ENCODE measurements at places on chromosomes 4 and X.

DNA sequence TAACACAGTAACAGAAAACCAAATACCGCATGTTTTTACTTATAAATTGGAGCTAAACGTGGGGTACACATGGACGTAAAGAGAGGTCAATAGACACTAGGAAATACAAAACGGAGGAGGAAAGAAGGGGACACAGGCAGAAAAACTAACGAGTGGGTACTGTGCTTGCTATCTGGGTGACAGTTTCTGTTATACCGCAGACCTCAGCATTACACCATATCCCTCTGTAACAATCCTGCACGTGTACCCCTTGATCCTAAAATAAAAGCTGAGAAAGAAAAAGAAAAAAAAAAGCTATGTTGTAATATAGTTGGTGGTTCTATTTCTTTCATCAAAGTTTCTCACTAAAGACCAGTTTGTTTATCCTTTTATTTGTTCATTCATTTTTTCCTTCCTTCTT lies 47.9 kb upstream of the UNC5C start:
- no peak for DNase-seq

DNA sequence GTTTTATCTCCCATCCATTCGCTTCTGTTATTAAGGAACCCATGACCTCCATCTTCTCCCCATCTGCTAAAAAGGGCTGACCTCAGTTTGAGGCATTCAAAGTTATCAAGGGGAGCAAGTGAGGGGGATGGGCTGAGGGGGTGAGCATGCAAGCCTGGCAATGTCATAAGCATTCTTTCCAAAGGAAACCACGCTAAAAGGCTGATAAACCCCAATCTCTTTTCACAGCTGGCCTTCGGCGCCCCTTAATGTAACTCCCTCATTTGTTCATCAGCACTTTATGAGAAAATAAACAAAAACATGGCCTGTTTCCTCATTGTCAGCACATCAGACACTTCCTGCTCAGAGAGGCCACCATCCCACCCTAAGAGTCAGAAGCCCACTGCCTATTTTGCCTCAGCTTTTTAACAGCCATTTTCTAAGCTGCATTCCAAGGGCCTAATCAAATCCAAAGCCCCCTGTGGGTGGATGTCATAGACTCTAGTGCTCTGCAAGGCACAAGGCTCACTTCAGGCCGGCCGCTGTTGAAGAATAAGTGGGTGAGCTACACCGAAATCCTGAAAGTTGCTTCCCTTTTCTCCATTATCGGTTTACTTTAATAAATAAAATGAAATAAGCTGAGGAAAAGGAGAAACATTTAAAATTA lies 92.0 kb upstream of the SRD5A3 start:
- DNase-seq, result no peak

GRCh38 chr4:188254211-188254610 lies 115.0 kb downstream of the TRIML1 start:
- DNase-seq, result no peak

DNA sequence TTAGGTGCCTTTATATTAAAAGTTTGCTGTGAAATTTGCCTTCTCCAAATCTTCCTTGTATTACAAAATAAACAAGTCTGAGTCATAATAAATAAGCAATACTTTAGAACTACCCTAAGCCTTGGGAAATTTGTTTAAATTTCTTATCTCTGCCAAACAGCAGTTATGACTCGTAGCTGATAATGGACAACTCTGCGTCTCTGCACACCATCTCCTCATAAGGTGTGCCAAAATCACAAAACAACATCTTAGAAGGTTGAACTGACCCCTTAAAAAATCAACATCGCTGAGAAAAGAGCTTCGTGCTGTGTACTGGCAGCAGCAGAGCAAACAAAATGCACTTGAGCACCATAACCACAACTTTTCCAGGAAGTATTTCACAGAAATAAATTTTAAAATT lies 22.0 kb downstream of the OR13H1 start:
- no peak for DNase-seq

- DNase-seq, result peak; percentile 56
These were observed 64.1 kb downstream of the RLIM start for GRCh38 chrX:74550295-74550802.

- DNase-seq, result no peak
These were observed 687.1 kb upstream of the MAGEB2 start for GRCh38 chrX:29528281-29528680.

DNA sequence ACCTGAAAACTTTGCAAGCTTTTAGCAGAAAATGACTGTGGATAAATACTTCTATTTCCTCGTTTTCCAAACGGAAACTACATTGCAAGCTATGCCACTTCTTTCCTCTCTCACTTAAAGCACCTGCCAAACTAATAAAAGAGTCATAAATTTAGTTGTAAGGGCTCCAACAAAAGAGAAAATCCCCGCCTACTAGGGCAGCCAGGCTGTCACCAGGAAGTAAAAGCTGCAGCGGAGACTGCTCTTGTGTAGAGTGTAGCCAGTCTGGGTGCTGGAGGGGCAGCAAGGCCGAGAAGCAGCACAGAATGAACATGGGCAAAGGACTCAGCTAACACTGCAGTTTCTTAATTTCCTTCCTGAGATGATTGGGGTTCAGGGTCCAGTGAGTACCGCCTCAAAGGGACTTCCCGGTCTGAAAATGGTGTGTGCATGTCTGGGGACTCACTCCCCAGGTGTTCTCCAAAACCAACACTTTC lies 89.3 kb upstream of the MAML3 start:
- peak; percentile 26 for DNase-seq

- DNase-seq, result no peak
These were observed 213.2 kb downstream of the KDR start for GRCh38 chr4:54912155-54912554.

- no peak for DNase-seq
These were observed 421.9 kb upstream of the DIPK2B start for GRCh38 chrX:45622538-45622937.

GRCh38 chr4:23290656-23291055 lies 597.9 kb downstream of the GBA3 start:
- no peak for DNase-seq

- DNase-seq, result no peak
These were observed 17.2 kb downstream of the GPR174 start for GRCh38 chrX:79161655-79162054.

DNA sequence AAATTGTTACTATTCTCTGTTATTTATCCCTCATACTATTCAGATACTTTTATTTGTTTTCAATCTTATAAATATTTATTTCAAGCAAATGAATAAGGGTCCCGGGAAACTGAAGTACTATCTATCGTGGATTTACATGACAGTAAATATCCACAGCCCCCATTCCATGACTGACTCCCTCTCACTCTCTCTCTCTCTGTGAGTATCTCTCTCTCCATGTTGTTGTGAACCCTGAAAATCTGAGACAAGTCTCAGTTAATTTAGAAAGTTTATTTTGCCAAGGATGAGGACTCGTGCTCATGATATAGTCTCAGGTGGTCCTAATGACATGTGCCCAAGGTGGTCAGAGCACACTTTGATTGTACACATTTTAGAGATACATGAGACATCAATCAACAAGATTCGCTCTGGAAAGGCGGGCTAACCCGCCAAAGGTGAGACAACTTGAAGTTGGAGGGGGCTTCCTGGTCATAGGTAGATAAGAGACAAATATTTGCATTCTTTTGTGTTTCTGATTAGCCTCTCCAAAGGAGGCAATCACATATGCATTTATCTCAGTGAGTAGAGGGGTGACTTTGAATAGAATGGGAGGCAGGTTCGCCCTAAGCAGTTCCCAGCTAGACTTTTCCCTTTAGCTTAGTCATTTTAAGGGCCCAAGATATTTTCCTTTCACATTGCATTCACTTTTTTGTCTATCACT lies 986.4 kb downstream of the NLGN4X start:
- no peak for DNase-seq

GRCh38 chr4:159944477-159944876 lies 841.6 kb downstream of the RAPGEF2 start:
- no peak for DNase-seq

All from NCI-H1436 treated with DMSO at 0.1 percent for 48 hours (cell line).